ENCODE measurements at places on chromosomes 5 and 9.

- DNase-seq, result no peak
These were observed 759.9 kb downstream of the DTWD2 start for GRCh38 chr5:118228489-118228888.

DNA sequence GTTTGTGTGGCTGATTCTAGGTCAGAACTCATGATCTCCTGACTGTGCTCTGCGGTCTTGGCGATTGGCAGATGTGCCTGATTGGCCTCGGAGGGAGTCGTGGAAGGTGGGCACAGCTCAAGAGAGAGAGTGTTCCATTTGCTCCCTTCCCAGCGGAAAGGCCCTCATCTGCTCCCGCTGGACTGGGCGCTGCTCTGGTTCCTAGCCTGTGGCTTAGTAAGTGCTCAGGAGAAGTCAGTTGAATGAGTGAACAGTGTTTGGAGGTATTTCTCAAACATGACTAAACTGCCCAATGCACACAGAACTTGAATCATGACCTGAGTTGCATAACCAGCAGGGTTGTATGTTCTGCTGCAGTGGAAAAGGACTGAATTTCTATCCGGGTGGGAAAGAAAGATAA, 120.2 kb upstream of the PITX1 start:
- DNase-seq, result no peak

DNA sequence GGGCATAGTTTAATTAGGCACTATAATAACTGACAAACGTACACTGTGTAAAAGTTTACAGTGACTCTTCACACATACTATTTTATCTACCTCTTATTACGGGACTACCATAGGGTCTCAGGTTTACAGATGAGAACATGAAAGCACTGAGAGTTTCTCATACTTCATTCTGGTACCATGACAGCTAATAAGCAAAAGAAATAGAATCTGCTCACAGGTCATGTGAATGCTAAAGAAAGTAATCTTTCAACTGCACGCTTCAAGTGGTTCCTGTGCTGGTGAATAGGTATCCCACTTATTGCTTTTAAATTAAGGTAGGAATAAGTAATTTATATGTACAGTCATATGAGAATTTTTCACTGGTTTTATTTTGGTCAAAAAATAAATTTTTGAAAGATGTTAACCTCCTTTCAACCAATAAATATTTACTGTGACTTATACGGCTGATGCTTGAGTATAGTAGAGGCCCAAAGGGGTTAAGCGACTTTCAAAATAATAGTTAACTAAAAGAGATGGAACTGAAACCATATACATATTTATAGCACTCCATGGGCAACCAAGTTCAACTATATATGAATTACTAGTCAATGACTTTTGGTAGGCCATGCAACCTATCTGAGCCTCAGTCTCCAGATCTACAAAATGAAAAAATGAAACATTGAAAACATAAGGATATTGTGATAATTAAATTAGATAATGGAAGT, 8.1 kb downstream of the CDKN2A start:
- DNase-seq, result no peak

GRCh38 chr5:78696637-78697036, 48.1 kb upstream of the LHFPL2 start:
- no peak for DNase-seq

- DNase-seq, result no peak
These were observed 20.5 kb downstream of the GFI1B start for GRCh38 chr9:132998831-132999635.

DNA sequence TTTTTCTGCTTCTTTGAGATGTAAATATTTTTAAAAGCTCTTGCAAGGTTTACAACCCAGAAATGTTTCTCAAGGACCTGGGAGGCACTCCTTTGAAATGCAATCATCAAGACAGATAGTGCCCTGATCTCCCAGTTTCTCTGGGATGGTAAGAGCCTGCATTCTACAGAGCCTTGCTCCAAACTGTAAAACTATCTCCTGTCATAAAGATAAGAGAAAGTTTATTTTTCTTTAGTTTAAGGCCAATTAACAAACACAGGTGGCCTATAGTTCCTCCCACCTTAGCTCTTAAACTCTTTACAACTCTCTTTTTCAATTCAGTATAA, 1231.1 kb upstream of the NUDT12 start:
- no peak for DNase-seq

DNA sequence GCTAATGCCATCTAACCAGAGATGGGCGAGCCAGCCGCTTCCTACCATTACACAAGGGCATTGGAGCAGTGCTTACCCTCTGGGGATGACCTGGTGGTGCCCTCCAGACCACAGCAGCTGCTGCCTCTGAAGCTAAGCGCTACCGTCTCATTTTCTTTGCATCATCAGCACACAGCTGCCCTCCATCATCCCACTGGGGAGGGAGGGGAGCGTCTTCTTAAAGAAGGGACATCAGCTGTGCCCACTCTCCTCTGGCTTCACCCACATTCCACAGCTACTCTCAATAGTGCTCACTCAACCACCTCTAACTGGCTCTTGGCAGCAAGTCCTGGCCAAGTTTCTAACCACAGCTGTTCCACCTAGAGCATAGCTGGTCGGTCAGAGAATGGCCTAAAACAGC, 503.4 kb downstream of the NFIB start:
- no peak for DNase-seq

DNA sequence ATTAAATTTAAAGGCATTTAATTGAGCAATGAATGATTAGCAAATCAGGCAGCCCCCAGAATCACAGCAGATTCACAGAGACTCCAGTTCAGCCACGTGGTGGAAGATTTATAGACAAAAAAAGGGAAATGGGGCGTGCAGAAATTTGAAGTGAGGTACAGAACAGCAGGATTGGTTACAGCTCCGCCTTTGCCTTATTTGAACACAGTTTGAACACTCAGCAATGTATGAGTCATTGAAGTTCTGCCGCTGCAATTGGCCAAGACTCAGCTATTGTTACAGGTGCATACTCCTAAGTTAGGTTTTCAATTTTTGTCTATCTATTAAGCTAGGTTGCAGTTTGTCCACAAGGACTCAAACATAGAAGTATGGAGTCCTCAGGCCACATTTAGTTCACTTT, 157.7 kb upstream of the SLC12A2 start:
- DNase-seq, result no peak

GRCh38 chr5:67530609-67531255, 334.1 kb upstream of the CD180 start:
- DNase-seq, result no peak

- peak; percentile 39 for DNase-seq
These were observed 118.8 kb upstream of the RPS23 start for GRCh38 chr5:82396871-82397514.

DNA sequence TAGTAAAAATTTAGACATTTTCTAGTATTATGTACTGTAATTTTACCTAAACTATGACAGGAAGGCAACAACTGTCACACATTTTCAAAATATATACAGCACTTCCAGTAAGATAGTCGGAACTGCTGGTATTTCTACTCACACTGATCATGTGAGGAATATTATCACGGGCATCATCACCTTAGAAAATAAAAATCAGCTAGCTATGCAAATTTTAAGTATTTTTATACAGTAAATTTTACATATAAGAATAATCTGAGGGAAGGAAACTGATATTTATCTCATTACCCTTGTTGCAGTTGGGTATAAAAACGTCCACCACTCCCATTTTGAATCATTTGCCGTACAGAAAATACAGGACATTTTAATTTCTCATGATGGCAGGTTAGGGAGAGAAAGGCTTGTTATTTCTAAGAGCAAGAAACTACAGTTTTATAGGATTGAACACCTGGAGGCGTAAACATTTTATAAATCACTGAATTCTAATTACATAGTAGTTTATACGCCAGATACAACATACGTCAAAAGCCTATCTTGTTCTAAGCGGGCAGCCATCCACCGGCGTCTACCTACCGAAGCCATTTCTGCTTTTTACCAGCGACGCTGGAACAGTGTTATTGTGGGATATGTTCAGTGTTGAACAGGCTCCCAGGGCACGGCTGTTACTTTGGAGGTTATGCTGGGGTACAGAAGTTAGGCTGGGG, 729 bp upstream of the TNPO1 start:
- DNase-seq, result peak; percentile 28

DNA sequence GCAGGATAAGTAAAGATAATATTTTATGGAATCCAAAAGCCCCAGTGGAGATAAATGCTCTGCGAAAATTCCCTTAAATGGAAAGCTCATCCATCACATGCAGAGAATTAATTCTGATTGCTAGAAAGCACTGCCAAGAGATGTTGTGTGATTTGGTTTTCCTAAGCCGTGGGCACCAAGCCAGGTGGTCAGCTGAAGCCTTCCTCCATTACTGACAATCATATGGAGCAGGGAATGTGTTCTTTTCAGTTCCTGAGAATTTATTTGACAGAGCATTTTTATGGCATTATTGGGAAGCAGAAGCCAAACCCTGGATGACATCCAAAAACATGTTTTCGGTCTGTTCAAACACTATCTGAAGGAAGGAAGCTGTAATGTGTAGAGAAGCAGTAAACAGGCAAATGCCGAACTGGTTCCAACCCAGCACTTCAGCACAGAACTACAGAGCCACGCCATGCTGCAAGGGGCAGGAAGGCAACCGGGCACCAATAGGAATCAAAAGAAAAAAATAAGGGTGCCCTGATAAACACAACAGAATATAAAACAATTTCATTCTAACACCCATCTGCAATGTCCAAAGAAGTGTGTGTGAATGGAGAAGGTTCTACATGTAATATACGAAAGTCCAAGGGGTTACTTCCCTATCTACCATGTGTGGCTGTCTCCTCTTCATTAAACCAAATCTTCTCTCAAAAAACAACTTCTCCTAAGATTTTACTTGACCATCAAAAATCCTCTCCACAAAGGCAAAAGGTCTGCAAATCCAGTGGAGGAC, 12.3 kb downstream of the ARSB start:
- peak; percentile 57 for DNase-seq

- no peak for DNase-seq
These were observed 82.3 kb downstream of the MACIR start for GRCh38 chr5:103340717-103341388.

GRCh38 chr5:93622240-93622885, 39.3 kb downstream of the NR2F1 start:
- peak; percentile 92 for DNase-seq

DNA sequence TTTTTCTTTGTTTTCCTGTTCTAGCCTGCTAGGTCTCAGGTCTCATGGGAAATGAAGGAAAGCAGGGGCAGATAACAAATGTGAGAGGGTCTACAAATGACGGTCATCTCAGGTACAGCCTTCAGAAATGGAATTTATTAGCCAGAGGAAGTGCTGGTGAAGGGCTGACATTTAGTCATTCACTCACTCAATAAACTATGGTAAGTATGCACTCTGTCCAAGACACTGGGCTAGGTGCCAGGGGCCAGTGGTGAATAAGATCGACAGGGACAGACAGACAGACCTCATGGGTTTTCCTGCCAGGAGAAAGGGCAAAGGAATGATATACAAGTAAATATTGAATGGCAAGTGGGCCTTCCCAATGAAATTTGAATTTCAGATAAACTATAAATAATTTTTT, 6.3 kb downstream of the PDE6A start:
- no peak for DNase-seq

DNA sequence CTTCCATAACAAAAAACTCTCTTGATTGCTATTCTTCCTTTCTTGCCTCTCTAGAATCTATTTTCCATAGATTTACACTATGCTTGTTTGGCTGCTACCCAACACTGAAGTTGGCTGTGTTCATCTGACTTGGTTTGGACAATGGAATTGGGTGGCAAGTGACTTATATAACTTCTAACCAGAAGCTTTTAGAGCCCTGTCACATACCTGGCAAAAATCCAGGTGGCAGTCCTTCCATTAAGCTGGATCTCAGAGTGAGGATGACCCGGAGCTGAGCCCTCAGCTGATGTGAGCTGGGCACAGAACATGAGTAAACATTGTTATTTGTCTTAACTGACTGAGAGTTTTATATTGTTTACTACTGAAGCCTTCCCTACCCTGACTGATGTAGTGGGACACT, 225.7 kb downstream of the TLR4 start:
- DNase-seq, result peak; percentile 78

DNA sequence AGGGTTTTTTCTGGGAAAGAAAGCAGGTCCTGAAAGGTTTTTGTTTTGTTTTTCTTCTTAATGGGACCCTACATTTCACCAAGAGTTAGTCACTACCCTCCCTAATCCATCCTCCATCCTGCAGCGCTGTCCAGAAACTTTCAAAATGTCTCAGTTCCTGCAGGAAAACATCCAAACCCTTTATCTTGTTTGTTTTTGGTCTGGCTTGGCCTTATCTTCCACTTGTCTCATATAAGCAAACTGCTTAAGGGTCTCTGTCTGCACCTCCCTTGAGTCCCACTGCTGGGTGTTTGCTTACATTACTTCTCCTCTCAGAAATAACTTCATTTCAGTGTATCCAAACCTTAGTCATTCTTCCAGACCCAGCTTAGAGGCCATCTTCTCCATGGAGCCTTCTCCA, 11.0 kb upstream of the TRAF1 start:
- DNase-seq, result no peak

GRCh38 chr5:29960323-29960722, 1233.2 kb upstream of the CDH6 start:
- DNase-seq, result no peak

- peak; percentile 21 for DNase-seq
These were observed 2.5 kb downstream of the IL11RA start for GRCh38 chr9:34654323-34655051.

DNA sequence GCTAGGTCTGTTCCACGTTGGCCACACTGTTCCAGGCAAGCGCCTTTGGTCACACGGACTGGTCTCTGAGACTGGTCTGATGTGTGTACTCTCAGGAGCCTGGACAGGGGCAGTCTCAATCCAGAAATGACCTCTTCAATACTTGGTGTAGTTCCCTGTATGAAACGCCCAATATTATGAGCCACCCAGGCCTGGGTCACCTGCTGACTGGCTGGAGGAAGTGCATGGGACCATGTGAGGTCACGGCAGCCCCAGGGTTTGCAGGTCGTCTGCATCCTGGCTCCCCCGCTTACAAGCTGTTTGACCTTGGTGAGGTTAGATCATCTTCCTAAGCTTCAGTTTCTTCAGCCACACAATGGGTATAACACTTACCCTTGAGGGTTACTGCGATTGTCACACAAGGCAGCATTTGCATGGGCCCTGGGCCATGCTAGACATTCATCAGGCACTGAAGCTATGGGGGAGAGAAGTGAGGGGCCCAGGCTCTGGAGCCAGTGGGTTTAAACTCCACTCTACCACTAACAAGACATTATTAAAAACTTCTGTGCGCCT, 5.2 kb upstream of the GRHPR start:
- DNase-seq, result no peak

GRCh38 chr5:102886586-102886985, 131.5 kb downstream of the PAM start:
- DNase-seq, result no peak

GRCh38 chr9:94014066-94014654, 59.0 kb upstream of the BARX1 start:
- peak; percentile 6 for DNase-seq

DNA sequence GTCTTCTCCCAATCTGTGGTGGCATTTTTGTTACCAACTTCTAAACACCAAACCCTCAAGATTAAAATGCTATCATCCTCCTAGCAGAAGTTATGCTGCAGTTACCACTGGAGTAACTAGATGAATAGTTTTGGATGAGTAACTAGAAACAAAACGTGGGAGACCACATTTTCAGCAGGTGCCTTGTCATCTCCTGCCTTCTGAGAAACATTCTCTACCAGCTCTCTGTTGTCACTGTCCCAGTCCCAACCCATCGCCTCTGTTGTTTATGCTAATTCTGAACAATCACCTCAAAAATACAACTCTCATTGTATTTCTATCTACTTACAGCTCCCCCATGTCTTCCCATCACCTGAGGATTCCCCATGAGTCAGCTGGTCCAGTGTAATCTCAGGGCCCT, 652.5 kb upstream of the ADAMTS16 start:
- DNase-seq, result no peak

Measured in COR-L47 (cell line).